ENCODE measurements at places on chromosomes 1 and 21.
A peak's percentile ranks its signal among the peaks of the same experiment; 100 is the strongest.

DNA sequence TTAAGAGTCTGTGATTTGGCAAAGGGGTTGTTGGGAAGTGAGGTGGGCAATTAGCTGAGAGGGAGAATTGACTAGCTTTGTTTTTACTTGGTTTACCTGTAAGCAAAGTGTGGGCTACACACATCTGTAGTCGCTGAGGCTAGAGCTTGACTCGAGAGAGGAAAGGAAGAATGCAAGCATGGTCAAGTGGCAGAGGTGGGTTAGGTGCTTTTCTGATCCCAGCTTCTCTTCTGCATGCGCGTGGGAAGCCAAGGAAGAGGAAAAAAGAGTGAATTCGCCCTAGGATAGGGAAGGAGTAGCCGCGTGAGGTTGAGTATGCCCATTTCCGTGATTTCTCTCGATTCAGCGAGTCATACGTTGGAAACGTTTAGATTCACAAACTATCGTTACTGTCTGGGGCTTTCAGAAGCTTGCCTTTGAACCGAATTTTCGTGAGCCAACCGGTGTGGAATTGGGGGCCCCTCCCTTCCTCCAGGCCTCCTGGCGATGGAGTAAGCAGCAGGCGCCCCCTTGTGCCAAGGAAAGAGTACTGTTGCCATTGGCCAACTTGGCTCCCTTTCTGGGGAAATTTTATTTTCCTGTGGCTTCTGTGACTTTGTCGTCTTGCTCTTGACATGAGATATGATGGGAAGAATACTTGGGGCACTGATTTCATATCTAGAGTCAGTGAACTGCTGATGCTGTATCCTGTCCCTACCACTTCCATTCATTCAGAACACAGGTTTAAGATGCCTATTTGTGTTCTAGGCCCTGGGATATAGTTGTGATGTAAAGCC lies 1.3 kb downstream of the PIGV start:
- peak; percentile 70 for DNase-seq

GRCh38 chr1:38790422-38791163 lies 69.0 kb downstream of the RRAGC start:
- no peak for DNase-seq

DNA sequence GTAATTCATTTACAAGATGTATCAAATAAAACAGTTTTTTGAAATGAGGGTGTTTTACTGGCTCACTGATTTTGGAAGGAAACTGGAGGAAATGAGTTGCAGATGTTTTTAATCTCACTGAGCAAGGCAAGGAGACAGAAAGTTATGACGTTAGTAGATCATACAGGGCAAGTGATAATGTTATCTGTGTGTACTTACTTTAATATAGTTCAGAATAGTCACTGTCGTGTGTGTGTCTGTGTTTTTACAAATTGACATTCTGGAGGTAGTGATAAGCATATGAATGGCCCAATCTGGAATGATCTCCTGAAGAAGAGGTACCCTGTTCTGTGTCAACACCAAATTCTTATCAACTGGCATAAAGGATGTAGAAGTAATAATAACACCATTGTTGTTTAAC lies 1.9 kb upstream of the GBP4 start:
- peak; percentile 34 for DNase-seq

GRCh38 chr1:161739865-161740566 lies 9.6 kb upstream of the DUSP12 start:
- DNase-seq, result no peak

DNA sequence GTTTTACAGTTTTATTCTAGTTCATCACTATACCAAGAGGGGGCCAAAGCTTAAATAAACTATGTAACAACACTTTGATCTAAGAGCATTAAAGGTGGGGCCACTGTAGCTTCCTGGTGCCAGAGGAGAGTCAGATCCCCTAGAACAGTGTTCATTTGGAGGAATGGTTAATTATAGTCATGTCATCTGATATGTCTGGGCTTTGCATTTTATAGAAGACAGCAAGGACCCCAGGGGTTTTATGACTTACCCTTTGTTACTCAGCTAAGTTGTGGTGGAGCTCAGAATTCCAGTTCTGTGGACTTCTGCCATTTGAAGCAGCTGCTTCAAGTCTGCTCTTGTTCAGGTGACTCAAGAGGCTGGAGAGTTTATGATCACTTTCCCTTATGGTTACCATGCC lies 16.7 kb downstream of the KDM4A start:
- DNase-seq, result no peak

DNA sequence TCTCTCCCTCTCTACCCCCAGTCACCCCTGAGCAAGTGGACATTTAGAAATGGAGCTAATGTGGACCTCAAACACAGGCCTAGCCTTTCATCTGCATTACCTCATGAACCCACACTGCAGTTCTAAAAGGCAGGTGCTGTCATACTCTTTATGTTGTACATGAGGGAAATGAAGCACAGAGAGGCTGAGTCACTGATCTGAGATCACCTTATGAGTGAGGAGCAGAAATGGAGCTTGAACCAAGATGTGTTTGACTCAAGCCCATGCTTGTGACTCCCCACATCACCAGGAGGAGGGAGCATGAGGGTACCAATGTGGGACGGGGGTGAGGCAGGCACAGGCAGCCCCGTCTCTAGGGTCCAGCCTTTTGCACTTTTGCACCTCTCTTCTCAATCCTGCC lies 702.8 kb downstream of the PTPRU start:
- DNase-seq, result no peak

GRCh38 chr1:186009039-186009737 lies 275.0 kb downstream of the HMCN1 start:
- DNase-seq, result no peak

DNA sequence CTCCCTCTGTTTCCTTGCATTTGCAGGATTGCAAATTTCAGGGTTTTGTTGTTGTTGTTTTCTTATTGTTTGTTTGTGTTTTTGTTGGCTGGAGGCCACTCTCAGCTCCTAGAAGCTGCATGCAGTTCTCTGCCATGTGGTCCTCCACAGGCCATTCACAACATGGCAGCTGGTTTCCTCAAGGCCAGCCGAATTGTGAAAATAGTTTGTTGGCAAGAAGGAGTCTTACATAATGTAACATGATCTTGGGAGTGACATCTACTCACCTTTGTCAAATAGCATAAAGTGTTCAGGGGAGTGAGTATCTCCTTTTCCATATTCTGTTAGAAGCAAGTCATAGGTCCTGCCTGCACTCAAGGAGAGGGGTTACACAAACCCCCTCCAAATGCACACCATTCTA lies 10.6 kb upstream of the UAP1 start:
- no peak for DNase-seq

DNA sequence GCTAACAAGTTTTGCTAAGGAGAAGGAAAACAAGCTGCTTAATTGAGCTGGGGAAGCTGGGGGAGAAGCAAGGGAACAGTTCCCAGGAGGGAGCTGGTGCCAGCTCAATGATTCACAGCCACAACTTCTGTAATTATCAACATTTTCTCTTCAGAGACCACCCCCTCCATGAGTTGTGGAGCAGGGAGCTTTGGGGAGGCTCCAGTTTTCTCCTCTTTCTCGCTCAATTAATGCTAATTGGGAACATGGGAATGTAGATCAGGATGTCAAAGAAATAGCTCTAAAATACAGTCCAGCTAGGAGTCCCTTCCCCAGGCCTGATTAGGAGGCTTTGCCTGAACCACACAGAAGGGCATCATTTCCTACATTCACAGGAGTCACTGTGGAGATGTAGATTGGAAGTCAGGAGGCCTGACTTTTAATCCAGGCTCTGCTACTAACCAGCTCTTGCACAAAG lies 12.1 kb upstream of the MNDA start:
- no peak for DNase-seq
